Left lobe of liver (tissue), 2 donors: ENCODE measurements at places on chromosomes 4 and X.
A peak's percentile ranks its signal among the peaks of the same experiment; 100 is the strongest.

- no peak for DNase-seq
These were observed 60.4 kb downstream of the PCDH18 start for GRCh38 chr4:137471895-137472294.

DNA sequence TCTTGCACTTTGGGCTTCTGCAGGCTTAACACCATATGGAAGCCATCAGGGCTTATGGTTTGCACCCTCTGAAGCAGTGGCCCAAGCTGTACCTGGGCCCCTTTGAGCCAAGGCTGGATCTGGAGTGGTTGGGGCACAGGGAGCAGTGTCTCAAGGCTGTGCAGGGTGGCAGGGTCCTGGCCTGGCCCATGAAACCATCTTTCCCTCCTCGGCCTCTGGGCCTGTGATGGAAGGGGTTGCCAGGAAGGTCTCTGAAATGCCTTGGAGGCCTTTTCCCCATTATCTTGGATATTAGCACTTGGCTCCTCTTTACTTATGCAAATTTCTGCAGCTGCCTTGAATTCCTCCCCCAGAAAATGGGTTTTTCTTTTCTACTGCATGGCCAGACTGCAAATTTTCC lies 134.7 kb upstream of the USP9X start:
- no peak for DNase-seq

DNA sequence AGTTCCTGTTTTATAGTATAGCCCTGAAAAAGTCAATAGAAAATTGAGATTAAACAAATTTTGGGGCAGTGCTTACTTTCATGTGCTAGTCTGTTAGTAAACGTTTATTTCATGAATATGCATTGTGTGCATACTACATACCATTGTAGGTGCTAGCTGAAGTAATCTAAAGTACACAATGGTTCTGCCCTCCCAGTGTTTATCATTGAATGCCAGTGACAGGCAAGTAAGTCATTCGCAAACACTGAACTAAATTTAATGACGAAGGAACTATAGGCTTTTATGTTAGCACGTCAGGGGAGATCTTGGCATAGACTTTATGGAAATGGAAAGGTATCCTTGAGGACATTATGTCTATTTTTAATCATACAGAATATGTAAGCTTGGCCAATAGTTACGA lies 426.9 kb upstream of the EPHA5 start:
- no peak for DNase-seq

DNA sequence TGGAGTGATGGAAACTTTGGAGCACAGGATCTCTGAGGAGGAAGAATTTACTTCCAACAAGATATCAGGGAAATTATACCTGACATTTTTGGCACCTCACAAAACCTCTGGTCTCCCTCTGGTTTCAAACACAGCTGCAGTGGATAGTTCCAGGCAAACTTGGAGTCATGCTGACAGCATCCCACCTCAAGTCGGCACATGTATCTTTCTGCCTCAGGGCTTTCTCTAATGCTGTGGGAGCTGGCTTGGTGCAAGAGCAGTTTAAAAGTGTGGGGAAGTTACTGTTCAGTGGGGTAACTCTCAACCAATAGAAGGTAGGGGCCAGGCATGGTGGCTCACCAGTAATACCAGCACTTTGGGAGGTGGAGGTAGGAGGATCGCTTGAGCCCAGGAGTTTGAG lies 207.1 kb upstream of the NHS start:
- DNase-seq, result no peak

- no peak for DNase-seq
These were observed 192.1 kb upstream of the PCDH10 start for GRCh38 chr4:132956962-132957361.

- DNase-seq, result no peak
These were observed 22.2 kb downstream of the PSAPL1 start for GRCh38 chr4:7412554-7412912.

GRCh38 chr4:13527192-13527980 lies 16.9 kb downstream of the NKX3-2 start:
- DNase-seq, result no peak

DNA sequence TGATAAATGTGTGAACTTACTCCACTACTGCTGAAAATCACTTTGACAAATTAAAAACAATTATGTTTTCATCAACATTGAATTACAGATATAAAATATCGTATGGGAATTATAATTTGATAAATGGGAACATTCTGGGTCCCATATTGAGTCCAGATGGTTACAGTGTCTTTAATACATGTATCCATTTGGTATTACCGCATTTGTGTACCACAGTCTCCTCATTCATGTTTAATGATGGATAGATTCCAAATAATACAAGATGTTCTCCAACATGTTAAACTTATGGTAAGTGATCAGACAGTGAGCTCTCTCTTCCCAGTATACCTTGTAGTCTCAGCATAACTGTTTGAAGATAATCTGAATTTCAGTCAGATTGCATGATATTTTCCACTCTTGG lies 1706.8 kb upstream of the PCDH7 start:
- no peak for DNase-seq

GRCh38 chrX:38336538-38337240 lies 9.4 kb upstream of the RPGR start:
- peak; percentile 52 for DNase-seq

GRCh38 chrX:47283015-47283771 lies 50.4 kb downstream of the USP11 start:
- DNase-seq, result no peak

DNA sequence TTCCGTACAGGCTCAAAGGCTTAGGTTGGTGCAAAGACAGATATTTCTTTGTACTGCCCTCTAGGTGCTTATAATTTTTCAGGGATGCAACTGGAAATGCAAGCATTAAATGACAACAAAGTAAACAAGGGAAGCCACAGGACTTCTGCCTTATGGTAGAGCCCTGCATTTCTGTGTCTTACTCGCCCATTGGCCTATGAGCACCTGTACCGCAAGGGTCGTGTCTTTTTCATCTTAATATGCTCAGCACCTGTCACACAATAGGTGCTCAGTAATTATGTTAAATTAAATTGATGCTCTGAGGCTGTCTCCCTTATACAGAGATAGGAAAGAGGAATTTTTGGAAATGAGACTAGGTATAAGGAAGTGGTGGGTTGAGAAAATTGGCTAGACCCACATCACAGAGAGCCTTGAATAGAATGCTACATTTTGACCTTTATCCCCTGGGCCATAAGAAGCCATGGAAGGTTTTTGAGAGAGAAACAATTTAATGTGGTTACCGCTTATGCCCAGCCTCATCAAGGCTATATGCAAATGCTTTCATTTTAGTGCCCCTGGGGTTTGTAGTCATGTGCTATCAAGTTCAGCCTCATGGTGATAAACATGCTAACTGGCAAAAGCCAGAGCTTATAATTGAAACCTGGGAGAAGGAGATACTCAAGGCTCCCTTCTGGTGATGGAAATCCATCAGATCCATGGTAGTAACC lies 16.3 kb downstream of the VSIG4 start:
- no peak for DNase-seq

- no peak for DNase-seq
These were observed 105.4 kb downstream of the MTNR1A start for GRCh38 chr4:186449954-186450353.

GRCh38 chr4:48243887-48244286 lies 25.8 kb downstream of the TEC start:
- no peak for DNase-seq

- no peak for DNase-seq
These were observed 113.8 kb upstream of the WDR17 start for GRCh38 chr4:175951794-175952193.

GRCh38 chr4:20305976-20306375 lies 54.3 kb downstream of the SLIT2 start:
- no peak for DNase-seq

DNA sequence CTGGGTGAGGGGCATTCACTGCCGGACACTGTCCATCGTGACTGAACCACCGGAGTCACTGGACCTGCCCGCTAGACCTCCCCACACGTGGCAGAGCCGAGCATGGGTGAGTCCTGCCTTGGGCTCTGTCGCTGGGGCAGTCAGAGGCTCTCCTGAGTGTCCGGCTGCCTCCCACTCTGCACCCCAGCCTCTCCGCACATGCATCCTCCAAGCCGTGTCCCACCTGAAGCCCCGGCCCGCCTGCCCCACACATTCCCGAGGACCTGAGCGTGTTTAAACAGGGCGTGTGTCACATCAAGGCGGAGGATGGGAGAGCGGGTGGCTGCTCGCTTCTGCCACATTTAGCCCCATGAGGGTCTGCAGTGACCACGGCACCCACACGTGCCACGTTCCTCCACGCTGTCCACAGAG lies 4.7 kb downstream of the CPLX1 start:
- DNase-seq, result no peak

DNA sequence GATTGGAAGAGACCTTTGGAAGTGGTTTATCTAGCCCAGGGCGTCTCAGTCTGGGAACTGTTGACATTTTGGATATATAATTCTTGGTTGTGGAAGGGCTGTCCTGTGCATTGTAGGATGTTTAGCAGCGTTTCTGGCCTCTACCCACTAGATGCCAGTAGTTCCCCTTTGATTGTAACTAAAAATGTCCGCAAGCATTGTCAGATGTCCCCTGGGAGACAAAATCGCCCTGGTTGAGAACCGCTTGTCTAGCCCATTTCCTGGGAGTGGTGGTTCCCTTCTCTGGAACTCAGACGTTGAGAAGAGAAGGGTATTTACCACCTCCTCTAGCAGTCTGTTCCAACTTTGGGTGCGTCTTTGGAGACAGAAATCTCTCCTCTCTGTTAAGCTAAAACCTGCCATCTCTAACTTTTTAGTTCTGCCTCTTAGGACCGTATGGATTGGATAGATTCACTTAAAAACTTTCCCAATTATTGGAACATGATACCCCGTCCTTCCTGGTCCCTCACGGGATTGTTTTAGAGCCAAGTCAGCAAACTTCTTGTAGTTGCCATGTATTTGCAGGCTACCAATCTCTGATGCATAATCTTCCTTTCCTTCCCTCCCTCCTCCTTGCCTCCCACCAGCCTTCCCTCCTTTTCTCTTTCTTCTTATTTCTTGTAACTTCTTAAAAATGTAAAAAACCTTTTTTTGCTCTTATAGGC lies 13.9 kb downstream of the TMEM165 start:
- DNase-seq, result no peak

- DNase-seq, result no peak
These were observed 2.4 kb downstream of the ZNF275 start for GRCh38 chrX:153336121-153336894.

- no peak for DNase-seq
These were observed 63.3 kb downstream of the PTPN13 start for GRCh38 chr4:86657382-86657781.

DNA sequence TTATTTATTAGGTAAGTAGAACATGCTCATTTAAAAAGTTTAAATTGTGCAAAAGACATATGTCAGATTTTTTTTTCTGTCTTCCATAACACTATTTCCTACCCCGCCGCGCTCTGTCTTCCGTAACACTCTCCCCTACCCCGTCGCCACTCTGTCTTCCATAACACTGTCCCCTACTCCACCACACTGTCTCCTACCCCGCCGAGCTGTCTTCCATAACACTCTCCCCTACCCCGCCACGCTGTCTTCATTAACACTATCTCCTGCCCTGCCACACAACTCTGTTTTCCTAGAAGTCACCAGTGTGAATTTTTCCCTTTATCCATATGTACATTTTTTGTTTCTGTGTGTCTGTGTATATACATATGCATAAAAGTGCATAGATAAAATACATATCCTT lies 4.4 kb downstream of the MSMO1 start:
- DNase-seq, result no peak

DNA sequence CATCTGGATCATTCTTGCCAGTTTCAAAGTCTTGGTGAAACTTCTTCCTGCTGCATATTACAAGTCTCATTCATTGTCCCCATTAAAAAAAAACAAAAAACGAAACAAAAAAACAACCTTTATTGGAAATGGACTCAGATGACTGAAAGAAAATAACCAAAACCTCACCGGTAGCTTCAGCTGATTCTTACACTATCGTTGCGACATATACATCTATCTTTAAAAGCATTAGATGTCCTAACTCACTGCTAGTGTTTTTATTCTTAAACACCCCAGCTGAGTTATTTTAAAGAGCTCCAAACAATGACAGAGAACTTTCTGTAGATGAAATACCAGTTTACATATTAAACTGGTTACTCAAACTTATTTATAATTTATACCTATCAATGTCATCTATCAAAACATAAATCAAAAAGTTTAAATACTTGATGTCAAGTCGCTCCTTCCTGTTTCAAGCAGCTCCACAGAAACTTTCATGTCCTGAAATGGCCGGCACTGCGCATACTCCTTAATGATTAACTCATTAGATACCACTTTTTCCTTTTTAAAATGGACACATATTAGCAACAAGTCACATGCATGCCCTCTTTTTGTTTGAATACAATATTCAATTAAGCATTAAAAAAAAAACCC lies 87.2 kb downstream of the HPRT1 start:
- no peak for DNase-seq

- no peak for DNase-seq
These were observed 7.8 kb upstream of the TMEM144 start for GRCh38 chr4:158202481-158202880.

- DNase-seq, result no peak
These were observed 66.9 kb upstream of the C4orf50 start for GRCh38 chr4:6085028-6085690.

DNA sequence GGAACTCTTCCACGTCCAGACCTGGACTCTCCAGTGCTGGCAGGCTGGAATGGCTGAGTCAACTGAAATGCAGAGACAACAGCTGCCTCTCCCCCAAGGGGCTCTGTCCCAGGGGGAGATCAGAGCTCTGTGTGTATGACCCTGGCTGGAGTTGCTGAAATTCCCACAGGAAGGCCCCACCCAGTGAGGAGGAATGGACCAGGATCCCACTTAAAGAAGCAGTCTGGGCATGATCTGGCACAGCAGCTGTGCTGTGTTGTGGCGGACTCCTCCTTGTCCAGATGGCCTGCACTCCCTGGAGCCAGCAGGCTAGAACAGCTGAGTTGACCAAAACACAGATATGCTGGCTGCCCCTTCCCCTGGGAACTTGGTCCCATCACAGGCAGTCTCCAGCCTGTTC lies 25.4 kb downstream of the C4orf17 start:
- no peak for DNase-seq

DNA sequence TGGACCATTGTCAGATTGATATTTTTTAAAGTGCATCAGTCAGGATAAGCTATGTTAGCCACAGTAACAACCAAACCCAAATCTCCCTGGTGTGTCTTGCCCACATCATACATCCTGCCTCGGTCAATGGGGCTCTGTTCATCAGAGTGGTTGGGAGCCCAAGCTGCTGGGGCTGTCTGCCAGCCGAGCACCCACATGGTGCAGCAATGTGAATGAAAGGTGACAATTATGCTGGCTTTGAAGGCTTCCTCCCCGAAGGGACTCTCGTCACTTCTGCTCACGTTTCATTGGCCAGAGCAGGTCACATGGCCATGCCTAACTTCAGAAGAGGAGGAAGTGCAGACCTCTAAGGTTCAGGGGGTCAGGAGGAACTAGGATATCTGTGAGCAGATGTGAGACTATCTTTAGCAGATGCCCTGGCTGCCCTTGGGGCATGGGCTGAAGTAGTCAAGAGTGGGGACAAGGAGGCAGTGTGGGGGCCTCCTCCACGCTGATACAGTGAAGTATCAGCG lies 1.3 kb upstream of the JAKMIP1 start:
- DNase-seq, result no peak
